Thymus (tissue), 14 donors: ENCODE measurements at places on chromosomes 3 and 15.

- no peak for DNase-seq
Observed at GRCh38 chr3:117485841-117486240, 776.3 kb downstream of the TUSC7 start.

GRCh38 chr15:83372434-83372891, 74.7 kb upstream of the SH3GL3 start:
- no peak for DNase-seq

GRCh38 chr3:141091426-141091825, 40.3 kb downstream of the SPSB4 start:
- DNase-seq = no peak

DNA sequence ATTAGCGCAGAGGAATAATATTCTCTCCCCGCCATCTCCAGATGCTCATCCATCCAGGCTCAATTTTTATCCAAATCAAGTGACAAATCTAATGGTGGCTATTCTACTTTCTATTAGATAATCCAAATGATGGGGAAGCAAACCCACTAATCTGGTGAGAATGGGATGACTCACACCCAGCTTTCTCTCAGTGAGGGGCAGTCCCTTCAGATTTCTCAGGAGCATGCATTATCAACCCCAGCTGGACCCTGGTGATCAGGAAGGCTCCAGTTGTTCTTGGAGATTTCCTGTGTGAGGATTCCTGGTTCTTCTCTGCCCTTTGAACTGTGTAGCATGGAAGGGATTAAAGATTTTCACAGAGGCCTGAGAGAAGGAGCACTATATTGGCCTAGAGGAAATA, 358.0 kb downstream of the WDR72 start:
- no peak for DNase-seq
